ENCODE measurements at places on chromosomes 3 and 15.
A peak's percentile ranks its signal among the peaks of the same experiment; 100 is the strongest.

DNA sequence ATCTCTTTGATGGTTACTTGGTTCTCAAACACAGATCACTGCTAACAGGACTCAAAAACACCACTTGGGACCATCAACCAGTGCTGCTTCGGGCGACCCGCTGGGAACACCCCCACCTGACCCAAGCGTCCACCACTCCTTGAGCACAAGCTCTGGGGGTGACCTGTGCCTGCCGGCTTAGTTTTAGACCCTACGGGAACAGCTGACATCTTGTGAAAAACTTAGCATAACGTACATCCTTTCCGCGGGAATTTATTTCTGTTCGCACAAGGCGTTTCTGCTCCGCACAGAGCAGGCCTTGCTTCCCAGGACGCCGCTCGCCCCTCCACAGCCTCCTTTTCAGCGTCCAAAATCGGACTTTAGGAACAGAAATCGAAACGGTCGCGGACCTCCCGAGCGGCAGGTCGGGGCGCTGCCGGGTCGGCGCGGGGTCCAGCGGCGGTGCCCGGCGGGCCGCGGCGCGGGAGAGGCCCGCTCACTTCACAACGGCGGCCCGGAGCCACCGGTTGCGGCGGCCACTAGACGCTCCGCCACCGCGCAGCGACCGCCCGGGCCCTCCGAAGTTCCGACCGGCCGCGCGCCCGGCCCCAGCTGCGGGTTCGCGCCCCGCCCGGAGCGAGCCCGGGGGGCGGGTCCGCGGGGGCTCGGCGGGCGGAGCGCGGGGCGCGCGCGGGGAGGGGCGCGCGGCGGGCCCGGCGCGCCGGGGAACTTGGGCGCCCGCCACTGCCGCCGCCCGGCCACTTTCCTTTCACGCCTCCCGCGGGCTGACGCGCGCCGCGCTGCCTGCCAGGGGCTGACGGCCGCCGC, 959 bp downstream of the SFMBT1 start:
- DNase-seq = peak; percentile 64

- peak; percentile 25 for DNase-seq
Measured at GRCh38 chr3:179410331-179410730, 40.9 kb downstream of the GNB4 start.

GRCh38 chr3:141093397-141093796, 42.2 kb downstream of the SPSB4 start:
- peak; percentile 14 for DNase-seq

DNA sequence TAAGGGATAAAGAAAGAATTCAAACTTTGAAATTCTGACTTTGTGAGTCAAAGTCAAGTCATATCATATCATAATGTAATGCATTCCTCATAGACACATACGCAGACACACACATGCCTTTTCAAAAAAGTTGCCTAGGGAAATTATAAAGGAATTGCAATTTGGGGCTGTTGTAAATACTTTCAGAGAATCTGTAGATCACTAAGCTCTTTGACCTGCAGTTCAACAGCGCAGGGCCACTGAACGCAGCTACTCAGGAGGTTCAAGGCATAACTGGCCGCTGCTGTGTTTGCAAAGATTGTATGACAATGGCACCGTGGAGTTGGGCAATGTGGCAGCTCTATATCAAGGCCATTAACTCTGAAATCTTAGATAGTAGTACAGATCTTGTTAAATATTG, 188.4 kb upstream of the THRB start:
- peak; percentile 53 for DNase-seq

DNA sequence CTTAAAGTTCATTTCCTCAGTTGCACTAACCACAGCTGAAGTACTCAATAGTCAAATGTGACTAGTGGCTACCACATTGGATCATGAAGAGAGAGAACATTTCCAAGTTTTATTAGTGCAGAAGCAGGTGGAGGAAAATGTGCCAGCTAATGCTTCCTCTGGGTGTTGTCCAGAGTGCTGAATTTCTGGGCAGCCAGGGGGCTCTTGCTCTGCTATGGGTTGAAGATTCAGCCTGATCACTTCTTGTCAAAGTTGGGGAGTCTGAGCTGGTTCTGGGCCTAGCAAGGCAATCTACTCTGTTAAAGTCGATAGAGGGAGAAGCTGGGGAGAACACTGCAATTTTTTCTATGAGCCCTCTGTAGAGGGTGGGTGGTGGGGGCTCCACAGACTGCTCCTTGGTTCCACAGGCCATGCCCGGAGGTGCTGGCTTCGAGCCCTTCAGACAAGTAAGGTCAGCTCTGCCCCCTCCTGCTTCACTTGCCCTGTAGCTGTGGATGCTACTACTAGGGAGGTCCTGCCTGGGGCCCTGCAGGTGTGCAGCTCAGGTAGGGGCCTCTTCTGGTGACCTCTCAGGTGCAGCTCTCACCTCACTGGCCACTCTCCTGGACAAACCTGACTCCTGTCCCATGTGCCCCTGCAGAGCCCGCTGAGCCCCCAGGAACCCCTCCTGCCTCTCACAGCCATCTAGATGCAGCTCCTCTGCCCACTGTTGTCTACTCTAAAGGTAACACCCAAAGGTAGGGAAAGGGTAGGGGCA, 8.2 kb downstream of the ALG3 start:
- DNase-seq = peak; percentile 52
